ENCODE measurements at places on chromosomes 12 and 14.

GRCh38 chr14:104874110-104874531 lies 9.1 kb downstream of the CEP170B start:
- DNase-seq, result no peak

GRCh38 chr12:46891306-46891705 lies 65.5 kb upstream of the SLC38A4 start:
- DNase-seq, result no peak

DNA sequence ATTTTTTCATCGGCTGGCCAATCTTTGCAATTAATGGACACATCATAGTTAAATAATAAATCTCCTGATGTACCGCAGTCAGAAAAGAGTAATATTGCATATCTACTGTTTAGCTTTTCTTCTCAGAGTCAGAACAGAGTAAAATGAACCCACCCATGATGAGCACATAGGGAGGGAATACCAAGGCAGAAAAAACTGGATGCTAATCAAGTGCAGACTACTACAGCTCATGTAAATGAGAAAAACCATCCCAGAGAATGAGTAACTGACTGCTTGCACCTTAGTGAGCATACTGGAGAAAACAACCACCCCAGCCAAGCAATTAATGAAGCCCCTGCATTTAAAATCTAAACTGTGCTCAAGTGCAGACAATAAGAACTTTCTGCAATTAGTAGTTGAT lies 483.7 kb downstream of the MDGA2 start:
- no peak for DNase-seq

- DNase-seq, result no peak
Measured at GRCh38 chr14:64737391-64738280, 33.4 kb downstream of the PLEKHG3 start.

- peak; percentile 29 for DNase-seq
Measured at GRCh38 chr14:36452860-36453259, 67.2 kb downstream of the NKX2-1 start.

DNA sequence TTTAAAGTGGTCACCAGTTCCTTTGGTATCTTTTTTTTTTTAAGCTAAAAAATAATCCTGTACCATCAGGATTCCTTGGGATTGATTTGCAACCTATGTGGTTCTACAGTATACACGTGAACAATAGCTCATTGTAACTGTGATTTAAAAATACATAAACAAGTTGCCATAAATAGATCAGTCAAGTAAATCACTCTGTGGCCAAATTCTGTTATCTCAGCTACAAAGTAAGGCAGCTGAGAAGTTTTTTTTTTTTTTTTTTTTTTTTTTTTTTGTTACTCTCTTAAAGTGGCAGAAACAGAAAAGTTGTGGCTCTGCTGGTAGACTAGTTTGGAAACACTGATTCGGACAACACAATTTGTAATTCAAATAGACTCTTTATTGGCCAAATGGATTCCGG lies 104.5 kb downstream of the PRICKLE1 start:
- no peak for DNase-seq

DNA sequence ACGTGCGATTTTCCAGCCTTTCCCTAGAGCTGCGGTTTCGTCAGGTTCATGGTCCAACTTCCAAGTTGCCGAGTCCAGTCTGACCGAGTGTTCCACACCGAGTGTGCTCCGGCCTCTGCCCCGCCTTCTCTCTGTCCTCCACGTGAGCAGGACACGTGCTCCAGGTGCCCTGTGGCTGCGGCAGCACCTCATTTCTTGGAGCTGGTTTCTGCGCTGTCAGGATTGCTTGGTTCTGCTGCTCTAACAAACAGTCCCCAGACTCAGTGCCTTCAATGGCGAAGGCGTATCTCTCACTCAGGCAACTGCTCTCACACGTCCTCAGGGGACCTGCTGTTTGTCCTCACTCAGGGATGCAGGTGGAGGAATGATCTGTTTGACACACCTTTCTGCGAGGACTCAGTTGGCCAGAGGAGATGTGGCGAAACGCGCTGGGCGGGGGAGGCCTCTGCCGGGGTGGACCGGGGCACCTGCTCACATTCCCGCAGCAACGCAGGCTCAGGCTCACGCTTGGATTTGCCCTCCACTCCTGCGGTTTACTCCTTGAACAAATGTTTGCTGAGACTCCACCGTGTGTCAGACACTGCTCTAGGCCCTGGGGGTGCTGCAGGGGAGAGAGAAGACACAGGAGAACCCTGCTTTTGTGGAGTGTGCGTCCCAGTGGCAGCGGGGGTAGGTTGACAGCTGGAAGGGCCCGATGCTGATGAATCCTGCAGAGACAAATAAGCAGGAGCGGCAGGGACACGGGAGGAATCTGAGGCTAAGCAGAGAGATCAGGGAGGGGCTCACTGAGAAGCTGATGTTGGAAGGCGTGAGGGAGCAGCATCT lies 63.4 kb upstream of the FBRSL1 start:
- DNase-seq, result no peak

GRCh38 chr14:92719890-92720323 lies 28.5 kb downstream of the LGMN start:
- DNase-seq, result no peak

- no peak for DNase-seq
Measured at GRCh38 chr14:56142314-56142713, 24.1 kb downstream of the PELI2 start.

DNA sequence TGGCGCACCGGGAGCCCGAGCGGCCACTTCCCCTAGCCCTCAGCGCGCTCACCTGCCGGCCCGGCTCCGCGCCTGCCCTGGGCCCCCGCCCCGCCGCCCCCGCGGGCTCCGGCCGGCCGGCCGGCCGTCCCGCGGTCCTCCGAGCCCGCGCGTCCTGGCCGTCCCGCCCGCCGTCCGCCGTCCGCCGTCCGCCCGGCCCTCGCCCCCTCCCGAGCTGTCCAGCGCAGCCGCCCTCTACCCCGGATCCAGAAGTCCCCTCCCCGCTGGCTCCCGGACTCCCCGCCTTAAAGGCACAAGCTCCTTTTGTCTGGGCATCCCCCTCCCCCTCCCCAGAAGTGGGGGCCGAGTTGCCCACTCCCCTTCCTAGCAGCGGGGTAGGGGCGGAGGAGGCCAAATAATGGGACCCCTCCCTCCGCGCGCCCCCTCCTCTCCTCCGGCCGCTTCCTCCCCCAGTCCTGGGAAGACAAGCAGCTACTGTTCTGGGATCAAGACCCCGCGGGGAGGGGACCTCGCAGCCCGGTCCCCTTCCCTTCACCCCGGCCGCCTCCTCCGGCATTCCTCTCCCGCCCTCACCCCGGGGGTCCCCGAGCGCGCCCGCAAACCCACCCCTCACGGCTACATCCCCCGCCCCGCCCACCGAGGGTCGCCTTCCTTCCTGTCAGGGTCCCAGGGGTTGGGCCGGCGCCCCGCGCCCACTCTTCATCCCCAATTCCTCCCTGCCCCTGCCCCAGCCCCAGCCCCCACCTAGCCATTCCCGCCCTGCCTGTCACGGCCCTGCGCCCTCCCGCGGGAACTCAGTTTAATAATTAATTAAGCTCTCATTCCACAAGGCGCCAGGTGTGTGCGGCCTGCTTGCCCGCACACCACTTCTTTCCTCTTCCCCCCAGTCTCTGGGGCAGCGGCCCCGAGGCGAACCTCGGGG lies at the start of gene ADCY6:
Gene ADCY6, minus strand, starts transcription at position 236 of the 922 bp plus-strand sequence. CDS start 5,655 bp downstream, outside the sequence.
- peak; percentile 63 for DNase-seq

- DNase-seq, result peak; percentile 71
Measured at GRCh38 chr12:121657305-121658008, 12.0 kb downstream of the MORN3 start.

DNA sequence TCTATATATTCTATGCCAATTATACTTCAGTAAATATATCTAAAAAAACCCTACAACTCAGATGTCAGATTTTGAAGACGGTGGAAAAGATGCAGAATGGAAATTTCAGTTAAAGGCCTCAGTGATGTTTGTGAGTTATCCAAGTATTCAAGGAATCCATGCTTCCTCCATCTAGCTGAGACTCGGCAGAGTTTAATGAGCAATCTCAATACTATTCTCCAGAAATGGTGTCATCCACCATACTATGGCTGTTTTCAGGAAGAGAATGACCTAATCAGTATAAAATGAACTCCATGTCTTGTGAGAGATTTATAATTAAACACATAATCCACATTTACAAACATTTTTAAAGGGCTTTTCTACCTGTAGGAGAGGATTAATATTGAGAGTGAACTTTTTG lies 66.0 kb downstream of the KLHL28 start:
- DNase-seq, result no peak

DNA sequence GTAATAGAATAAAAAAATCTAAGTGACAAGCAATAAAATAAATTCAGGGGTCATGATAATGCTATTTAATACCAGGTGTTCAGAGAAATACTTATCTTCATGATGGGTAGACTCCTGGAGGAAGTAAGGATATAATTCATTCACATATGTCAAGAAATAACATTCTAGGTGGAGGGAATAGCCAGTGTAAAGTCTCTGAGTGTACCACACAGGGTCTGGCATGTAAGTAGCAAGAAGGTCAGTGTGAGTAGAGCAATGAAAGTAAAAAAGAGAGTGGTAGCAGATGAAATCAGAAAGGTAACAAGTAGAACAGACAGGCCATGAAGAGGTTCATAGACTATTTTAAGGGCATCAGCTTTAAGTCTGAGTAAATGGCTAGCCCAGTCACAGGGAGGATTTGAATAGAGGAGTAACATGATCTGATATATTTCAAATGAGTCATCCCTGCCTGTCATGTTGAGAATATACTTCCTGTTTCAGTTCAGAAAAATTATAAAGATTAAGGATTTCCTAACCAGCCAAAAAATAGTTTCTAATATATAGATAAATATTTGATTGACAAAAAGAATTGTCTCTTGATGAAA lies 519.9 kb downstream of the C12orf50 start:
- no peak for DNase-seq

DNA sequence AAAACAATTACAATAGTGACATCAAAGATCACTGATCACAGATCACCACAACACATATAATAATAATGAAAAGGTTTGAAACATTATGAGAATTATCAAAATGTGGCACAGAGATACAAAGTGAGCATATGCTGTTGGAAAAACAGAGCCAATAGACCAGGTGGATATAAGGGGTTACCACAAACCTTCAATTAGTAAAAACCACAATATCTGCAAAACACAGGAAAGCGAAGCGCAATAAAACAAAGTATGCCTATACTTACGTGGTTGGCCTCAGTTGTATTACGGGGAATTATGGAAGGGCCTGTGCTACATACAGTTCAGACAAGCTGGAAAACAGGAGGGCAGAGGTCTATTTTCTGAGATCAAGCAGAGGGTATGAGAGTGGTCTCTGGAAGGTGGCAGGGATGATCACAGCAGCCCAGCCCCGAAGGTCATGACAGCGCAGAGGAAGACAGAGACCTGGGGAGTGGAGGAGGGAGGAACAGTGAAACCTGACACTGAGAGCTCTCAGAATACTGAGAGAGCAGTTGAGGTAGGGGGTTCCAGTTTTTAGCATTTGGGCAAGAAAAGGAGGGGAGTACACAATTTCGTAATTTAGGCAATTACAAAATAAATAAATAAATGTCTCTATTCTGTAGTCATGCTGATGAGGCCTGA lies 41.3 kb downstream of the IFNG start:
- no peak for DNase-seq

Measured in activated CD4-positive, alpha-beta T cell treated with anti-CD3 and anti-CD28 coated beads, Interleukin-2, amount 10 ng/mL, durations not matched to agents 24 days and 14 days (primary cell).